ENCODE measurements at places on chromosomes 13 and 19.
A peak's percentile ranks its signal among the peaks of the same experiment; 100 is the strongest.

- no peak for DNase-seq
- H3K36me3 ChIP-seq: no peaks in the 10 kb centered on the region
- no peak overlapping the region for H3K4me3 ChIP-seq
- H3K27me3 ChIP-seq: no peaks in the 10 kb centered on the region
Measured at GRCh38 chr13:92074658-92075057, 676.2 kb downstream of the GPC5 start.

DNA sequence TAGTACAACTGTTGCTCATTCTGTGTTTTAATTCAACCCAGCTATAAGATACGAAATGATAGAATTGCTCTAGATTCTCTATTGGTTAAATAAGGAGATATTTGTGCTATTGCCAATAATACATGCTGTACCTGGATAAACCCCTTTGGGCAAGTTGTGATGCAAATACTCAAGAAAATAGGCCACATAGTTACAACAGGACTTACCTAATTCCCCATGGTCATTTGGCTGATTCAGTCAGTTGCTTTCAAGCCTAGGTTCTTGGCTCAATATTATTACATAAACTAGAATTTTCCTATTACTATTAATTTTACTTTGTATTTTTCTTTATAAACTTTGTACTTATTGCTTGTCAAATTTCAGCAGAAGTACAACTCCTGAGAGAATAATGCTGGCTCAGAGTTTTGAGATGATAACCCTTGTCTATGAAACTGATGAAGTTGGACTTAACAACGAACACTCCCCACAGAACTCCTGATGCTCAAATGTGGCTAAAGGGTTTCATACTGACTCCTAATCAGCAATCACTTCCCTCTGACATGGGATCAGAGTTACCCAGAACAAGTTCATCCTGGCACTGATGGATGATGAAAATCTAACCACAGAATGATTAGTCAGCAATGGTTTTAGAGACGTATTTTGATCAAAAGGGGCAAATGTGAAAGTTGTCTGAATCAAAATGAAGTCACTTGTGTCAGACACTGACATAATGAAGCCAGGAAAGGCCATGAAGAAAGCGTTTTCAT is 221.1 kb downstream of the ITGBL1 start:
- H3K27ac ChIP-seq: no peak overlapping the region
- DNase-seq: no peak
- H3K27me3 ChIP-seq: no peaks in the 10 kb centered on the region

DNA sequence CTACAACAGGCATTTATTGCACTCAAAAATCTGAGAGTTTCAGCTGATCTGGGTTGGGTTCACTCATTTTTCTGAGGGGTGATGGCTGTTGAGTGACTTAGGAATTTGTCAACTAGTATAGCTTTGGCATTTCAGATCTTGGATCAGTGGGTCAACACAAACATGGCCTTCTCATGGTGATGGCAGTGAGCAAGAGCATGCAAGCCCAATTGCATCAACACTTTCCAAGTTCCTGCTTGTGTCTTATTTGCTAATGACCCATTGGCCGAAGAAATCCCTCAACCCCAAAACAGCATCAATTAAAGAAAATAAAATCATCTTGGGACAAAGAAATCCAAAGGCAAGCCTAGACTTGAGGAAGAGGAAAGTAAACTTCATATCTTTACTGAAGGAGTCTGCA is 23.9 kb upstream of the MYCBP2 start:
- no peak overlapping the region for H3K4me3 ChIP-seq
- H3K27me3 ChIP-seq: no peaks in the 10 kb centered on the region
- no peak overlapping the region for H3K27ac ChIP-seq
- no peaks in the 10 kb centered on the region for H3K36me3 ChIP-seq

DNA sequence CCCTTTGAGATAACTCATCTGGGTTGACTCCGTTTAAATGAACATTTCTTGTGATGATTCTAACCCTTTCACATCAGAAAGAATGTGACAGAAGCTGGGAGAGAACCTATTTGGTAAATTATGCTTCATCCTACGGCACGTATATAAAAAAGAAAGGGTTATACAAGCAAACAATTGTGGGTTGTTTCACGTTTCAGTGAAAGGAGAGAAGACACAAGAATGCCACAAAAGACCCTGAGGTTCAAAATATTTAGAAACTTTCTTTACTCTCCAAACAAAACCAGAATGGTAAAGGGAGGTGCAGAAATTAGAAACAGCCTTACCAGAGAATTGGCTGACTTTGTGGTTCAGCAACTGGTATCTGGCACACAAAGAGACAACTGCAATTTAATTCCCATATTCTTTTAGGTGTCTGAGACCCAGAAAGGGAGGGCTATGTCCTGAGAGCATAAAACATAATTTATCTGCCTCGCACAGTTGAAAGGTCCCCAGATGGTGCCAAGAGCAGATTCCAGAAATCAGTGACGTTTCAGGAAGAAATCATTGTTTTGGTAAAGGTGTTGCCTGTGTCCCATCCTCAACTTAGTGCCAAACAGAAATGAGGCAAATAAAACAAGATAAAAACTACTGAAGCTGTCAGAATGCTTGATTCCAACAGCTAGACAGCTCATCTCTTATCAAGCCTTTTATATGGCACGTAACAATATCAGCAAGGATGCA is 361.4 kb downstream of the EFNB2 start:
- H3K4me1 ChIP-seq: no peaks in the 10 kb centered on the region
- DNase-seq: no peak
- H3K36me3 ChIP-seq: no peaks in the 10 kb centered on the region

DNA sequence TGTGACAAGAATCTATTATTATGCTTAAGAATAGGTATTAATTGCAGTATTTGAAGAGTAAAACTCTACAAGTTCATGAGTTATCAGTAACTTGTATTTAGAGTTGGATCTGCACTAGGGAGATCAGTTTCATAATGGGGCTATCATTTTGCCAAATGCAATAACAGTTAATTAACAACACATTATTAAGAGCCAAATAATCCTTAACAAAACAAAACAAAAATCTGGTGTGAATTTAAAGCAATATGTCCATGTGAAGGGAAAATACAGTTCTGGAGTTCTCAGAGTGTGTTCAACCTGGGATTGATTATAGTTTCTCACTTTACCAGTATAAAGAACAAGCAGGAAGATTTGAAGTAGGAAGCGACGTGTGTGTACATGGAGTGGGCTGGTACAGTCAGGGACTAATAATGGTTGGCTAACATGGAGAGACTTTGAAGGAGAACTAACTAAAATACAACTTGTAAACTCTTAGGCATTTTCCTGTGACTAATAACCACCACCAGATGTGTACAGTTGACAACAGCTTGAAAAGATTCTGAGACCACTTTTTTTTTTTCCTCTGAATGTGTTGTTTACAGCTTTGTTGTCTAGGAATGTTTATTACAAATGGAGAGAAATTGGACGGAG is 58.5 kb downstream of the POSTN start:
- no peaks in the 10 kb centered on the region for H3K4me1 ChIP-seq
- no peaks in the 10 kb centered on the region for H3K36me3 ChIP-seq
- H3K27me3 ChIP-seq: no peaks in the 10 kb centered on the region
- no peak for DNase-seq

- H3K27ac ChIP-seq: no peak overlapping the region
- no peaks in the 10 kb centered on the region for H3K36me3 ChIP-seq
- no peak overlapping the region for H3K4me3 ChIP-seq
Measured at GRCh38 chr13:113646921-113647340, 11.1 kb downstream of the ATP4B start.

GRCh38 chr19:10292789-10293636 is 3.3 kb downstream of the ICAM5 start:
- H3K4me3 ChIP-seq: peak overlapping the region; percentile 67
- H3K4me1 ChIP-seq: peaks cover 82% of the 10 kb centered on the region
- no peak for DNase-seq
- H3K36me3 ChIP-seq: no peaks in the 10 kb centered on the region

DNA sequence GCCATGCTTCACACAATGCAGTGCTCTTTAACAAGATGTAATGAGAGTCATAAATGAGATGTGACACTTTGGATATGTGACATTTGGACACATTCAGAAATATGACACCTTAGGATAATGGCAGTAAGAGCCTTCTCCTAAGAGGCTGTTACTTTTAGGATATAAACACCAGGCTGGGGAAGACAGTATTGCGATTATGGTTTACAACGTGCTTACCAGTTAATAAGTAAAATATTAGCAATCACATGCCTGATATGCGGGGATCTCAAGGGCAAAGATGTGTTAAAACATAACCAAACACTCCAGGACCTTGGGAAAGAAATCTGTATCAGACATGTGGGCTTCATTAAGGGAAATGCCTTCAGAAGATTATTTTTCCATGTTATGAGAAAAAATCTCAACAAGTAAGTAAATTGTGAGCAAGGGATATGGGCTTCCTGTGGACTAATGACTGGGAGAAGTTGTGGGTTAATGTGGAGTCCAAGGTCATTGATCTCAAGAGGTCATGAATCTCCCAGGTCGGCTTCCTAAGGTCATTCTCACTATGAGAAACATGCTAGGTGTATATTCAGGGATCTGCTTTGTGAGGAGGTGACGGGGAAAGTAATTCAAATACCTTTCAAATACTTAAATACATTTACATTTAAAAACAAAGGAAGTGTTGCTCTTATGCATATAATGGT is 105.3 kb downstream of the STARD13 start:
- H3K36me3 ChIP-seq: no peaks in the 10 kb centered on the region
- H3K4me1 ChIP-seq: no peaks in the 10 kb centered on the region
- no peak for DNase-seq
- H3K4me3 ChIP-seq: no peak overlapping the region

GRCh38 chr13:28425793-28426192 is 69.1 kb downstream of the FLT1 start:
- H3K27me3 ChIP-seq: no peaks in the 10 kb centered on the region
- H3K4me3 ChIP-seq: no peak overlapping the region
- H3K4me1 ChIP-seq: peaks cover 5% of the 10 kb centered on the region
- no peak for DNase-seq
- H3K27ac ChIP-seq: no peak overlapping the region

DNA sequence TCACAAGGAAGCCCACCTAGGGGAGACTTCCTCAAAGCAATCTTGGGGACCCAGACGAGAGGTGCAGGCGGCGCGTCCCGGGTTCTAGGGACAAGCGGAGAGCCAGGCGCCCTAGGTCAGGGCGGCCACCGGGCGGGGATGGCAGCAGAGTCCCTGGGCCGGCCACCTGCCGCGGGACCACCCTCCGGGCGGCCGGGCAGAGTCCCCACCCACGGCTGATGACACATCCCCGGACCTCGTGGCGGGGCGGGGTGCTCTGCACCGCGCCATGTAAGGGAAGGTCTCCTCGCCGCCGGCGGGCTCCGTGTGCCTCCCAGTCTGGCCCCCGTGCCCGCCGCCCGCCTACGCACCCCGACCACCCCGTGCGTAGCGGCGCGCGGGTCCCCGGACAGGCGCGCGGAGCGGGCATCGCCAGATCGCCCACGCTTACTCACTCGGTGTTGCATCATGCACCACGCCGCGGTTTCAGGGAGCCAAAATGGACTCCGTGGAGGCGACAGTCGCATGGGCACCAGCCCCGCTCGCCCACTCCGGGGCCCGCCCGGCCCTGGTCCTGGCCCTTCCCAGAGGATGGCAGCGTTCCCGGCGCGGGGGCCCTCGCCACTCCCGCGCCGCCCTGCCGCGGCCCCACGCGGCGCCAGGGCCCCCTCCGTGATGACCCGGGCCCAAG is 643 bp downstream of the SLC7A1 start:
- no peaks in the 10 kb centered on the region for H3K36me3 ChIP-seq
- peak; percentile 45 for DNase-seq
- H3K27ac ChIP-seq: peak overlapping the region; percentile 22
- peaks cover 7% of the 10 kb centered on the region for H3K4me1 ChIP-seq

- DNase-seq: no peak
- H3K27me3 ChIP-seq: peaks cover 12% of the 10 kb centered on the region
- H3K4me3 ChIP-seq: no peak overlapping the region
- H3K4me1 ChIP-seq: no peaks in the 10 kb centered on the region
- no peak overlapping the region for H3K27ac ChIP-seq
Measured at GRCh38 chr13:111021270-111021669, 93.8 kb upstream of the ARHGEF7 start.

DNA sequence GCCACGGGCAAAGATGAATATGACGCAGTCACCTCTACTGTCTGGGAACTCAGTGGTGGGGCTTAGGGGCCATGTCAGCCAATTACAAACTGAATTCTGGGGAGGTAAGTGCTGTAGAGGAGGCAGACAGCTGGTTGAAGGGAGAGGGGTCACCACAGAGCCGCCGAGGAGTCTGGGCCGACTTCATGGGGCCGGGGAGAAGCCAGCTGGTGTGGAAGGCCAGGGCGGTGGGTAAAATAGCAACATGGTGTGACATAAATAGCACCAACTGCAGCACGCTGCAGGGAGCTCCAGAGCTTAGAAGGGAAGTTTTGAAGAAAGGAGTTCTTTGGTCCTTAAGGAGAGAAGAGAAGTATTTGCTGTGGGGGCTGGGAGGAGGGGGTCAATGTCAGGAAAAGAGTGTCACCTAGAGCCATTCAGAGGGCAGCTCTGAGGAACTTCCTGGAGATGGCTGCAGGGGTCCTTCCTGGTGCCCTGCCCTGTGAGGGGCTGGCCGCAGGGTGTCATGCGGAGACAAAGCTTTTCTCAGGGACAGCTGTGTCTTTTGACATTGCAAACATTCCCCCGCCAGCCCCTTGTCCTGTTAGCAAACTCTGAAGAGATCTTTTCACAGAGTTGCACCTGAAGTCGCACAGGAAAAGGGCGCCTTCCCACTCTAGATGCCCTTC is 6.4 kb downstream of the METTL21C start:
- H3K36me3 ChIP-seq: no peaks in the 10 kb centered on the region
- no peak overlapping the region for H3K27ac ChIP-seq
- peaks cover 18% of the 10 kb centered on the region for H3K4me1 ChIP-seq
- no peak for DNase-seq
- H3K4me3 ChIP-seq: no peak overlapping the region

- DNase-seq: no peak
- H3K4me1 ChIP-seq: no peaks in the 10 kb centered on the region
- no peaks in the 10 kb centered on the region for H3K36me3 ChIP-seq
Measured at GRCh38 chr13:56019606-56020005, 1121.1 kb upstream of the PRR20A start.

DNA sequence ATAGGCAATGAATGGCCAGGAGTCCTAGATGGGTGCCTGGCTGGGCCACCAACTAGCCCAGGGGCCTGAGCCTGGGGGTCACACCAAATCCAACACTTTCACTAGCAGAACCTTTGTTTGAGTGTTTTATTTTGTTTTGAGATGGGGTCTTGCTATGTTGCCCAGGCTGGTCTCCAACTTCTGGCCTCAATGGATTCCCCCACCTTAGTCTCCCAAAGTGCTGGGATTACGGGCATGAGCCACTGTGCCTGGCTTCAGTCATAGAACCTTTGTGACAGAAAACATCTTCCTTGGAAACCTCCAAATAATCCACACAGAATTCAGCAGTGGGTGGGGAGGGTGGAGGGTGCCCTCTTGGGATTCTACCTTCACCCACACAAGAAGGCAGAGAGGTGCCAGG is 6.1 kb downstream of the PRKACA start:
- no peak overlapping the region for H3K4me3 ChIP-seq
- H3K27me3 ChIP-seq: no peaks in the 10 kb centered on the region
- H3K27ac ChIP-seq: no peak overlapping the region
- DNase-seq: no peak
- peaks cover 8% of the 10 kb centered on the region for H3K36me3 ChIP-seq

All from T-cell (primary cell).